ENCODE measurements at places on chromosomes 7 and 10. TPM values are rescaled to one million over a fixed set of nuclear protein-coding genes. Genes with fewer than 3 reads are reported as not detected.

DNA sequence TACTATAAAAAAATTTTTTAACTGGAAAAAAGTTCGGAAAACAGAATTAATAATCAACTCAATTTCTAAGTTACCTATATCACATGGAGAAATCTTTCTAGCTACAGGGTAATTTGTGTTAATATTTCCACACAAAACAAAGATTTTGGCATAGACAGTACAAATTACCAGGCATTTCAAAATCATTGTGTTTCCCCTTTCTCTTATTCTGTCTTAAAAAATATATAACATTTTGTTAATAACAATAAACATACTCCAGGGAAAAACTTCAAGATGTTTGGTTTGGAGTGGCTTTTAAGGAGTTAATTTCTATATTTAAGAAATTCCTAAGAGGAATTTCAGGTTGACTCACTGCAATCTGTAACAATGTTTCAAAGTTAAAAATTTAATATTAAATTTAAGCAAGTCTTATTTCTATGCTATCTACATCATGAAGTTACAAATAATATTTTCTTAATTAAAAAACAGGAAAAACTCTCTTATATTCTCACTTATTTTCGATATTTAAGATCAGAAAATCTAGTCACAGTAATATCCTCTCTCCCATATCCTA is 132.6 kb downstream of the NRBF2 start:
- no peaks in the 10 kb centered on the region for H3K27me3 ChIP-seq
- DNase-seq: no peak

DNA sequence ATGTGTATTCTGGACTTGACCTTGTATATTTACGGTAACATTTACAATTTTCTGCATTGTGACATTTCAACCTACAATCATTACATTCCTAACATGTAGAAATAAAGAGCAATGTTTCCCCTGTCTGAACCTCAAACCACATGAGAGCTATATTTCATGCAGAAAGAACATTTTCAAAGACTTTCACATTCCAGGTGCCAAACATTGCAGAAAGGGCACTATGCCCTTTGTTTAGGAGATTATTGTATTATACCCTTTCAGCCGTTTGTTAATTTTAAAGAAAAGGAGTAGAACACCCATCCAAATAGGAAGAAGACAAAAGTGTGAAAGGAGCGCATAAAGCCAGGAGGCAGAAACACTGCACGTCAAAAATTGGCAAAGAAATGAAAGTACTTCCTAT is 260.4 kb downstream of the RELN start:
- DNase-seq: no peak
- no peaks in the 10 kb centered on the region for H3K27me3 ChIP-seq
- H3K4me3 ChIP-seq: no peak overlapping the region
- no peaks in the 10 kb centered on the region for H3K36me3 ChIP-seq

- H3K27ac ChIP-seq: no peak overlapping the region
- peaks cover 5% of the 10 kb centered on the region for H3K27me3 ChIP-seq
- no peaks in the 10 kb centered on the region for H3K36me3 ChIP-seq
- H3K4me3 ChIP-seq: no peak overlapping the region
Measured at GRCh38 chr10:118926441-118926840, 103.1 kb upstream of the NANOS1 start.

- H3K36me3 ChIP-seq: peaks cover 7% of the 10 kb centered on the region
- no peak for DNase-seq
- no peak overlapping the region for H3K27ac ChIP-seq
- H3K27me3 ChIP-seq: no peaks in the 10 kb centered on the region
- no peaks in the 10 kb centered on the region for H3K4me1 ChIP-seq
Measured at GRCh38 chr10:73534857-73535256, 39.0 kb upstream of the PPP3CB start.

The ARID5B gene
- total RNA-seq: 22.5 TPM

GRCh38 chr7:73577627-73578341 is 595 bp downstream of the TBL2 start:
- peak overlapping the region; percentile 76 for H3K4me3 ChIP-seq
- peaks cover 9% of the 10 kb centered on the region for H3K4me1 ChIP-seq
- peaks cover 6% of the 10 kb centered on the region for H3K36me3 ChIP-seq
- peaks cover 3% of the 10 kb centered on the region for H3K27me3 ChIP-seq

DNA sequence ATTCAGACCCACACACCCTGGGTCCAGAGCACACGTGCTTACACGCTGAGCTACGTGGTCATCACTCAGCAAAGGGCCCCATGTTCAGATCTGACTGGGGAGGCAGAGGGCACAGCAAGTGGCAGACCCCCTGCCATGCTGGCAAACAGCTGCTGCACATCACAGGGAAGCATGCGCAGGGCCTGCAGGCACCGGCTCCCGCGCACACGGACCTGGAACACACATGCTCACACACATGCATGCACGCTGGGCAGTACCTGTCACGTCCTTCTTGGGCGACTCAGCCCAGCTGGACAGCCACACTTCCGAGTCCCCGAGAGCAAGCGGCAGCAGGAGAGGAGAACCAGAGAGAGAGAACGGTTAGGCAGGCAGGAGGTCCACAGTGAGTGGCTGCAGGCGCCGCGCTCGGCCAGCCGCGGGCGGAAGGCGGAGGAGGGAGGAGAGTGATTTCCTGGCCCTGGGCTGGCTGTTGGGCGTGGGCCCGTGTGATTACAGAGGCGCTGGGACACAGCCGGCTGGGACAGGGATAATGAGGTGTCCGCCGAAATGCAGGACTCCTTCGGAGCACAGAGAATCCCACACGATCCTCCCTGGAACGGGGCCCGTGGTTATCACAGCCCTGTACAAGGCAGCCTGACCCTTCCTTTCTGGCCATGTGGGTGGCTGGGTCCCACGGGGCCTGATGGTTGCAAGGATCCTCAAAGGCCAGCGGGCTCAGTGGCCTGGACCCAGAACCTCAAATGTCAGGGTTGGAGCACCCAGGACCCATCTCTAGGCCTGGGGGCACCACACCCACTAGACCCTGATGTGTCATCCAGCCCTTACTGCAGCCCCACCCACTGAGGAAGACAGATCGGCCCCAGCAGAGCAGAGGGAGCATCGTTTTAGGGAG is 175.1 kb downstream of the NEURL1 start:
- no peak for DNase-seq
- no peaks in the 10 kb centered on the region for H3K4me1 ChIP-seq
- H3K36me3 ChIP-seq: peaks cover 5% of the 10 kb centered on the region
- no peak overlapping the region for H3K27ac ChIP-seq
- H3K4me3 ChIP-seq: no peak overlapping the region

DNA sequence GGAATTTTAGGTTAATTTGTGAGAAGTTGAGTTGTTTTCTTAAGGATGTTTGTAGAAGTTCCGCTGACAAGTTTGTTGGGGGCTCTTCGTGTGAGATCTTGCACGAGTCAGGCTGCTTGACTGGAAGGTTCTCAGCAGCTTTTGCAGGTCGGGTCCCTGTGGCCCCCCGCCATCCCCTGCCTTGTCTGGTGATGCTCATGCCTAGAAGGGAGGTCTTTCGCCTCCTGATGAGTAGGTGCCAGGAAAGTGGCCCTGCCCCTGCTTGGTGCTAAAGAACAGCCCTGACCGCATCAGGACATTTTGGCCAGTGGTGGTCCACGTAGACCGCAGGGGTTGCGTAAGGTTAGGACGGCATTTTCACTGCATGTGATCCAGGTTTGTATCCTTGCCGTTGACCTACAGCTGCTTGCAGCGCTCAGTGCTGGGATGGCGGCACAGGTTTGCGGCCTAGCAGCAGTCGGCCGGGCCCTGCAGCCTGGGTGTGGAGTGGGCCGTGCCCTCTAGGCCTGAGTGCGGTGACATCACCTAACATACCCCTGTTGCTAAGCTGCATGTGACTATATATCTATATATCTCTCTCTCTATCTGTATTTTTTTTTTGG is 62.4 kb downstream of the DNAJB6 start:
- peak overlapping the region; percentile 56 for H3K27ac ChIP-seq
- H3K4me1 ChIP-seq: peaks cover 21% of the 10 kb centered on the region
- no peak overlapping the region for H3K4me3 ChIP-seq
- H3K36me3 ChIP-seq: peaks cover 26% of the 10 kb centered on the region
- H3K27me3 ChIP-seq: no peaks in the 10 kb centered on the region

DNA sequence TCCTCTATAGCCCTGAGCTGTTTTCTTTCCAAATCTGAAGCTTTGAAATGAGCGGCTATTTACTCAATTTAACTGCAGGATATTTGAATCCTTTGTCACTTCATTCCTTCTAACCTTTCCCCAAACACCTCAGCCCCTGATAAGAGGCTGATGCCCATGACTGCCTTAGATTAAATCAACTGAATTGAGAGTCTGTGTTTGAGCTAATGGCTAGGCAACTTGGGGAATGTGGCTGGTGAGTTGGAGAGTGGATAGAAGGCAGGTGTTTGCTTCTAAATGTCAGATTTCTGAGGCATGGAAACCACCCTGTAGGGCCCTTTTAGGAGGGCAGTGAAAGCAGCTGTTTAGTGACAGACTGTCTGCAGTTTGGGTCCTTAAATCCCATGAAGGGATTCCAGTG is 759.9 kb downstream of the LRMDA start:
- H3K27me3 ChIP-seq: peaks cover 2% of the 10 kb centered on the region
- DNase-seq: no peak
- peaks cover 23% of the 10 kb centered on the region for H3K4me1 ChIP-seq

DNA sequence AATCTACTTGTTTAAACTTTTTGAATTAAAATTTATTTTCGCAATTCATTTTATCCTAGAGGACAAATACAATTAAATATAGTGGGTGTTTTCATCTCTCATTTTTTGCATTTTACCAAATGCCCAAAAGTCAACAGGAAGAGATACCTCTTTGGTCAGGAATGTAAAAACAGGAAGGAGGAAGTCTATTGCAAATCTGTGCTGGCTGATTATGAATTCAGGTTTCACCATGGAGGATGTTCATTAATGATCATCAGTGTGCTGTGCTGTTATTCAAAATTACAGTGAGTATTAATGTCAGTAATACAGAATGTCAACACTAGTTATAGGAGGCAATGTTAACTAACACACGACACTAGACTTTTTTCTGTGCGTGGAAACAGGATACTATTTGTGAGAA is 24.7 kb downstream of the EXOC6 start:
- no peak overlapping the region for H3K4me3 ChIP-seq
- H3K27ac ChIP-seq: no peak overlapping the region
- H3K4me1 ChIP-seq: peaks cover 7% of the 10 kb centered on the region
- peaks cover 2% of the 10 kb centered on the region for H3K36me3 ChIP-seq
- no peaks in the 10 kb centered on the region for H3K27me3 ChIP-seq

The FBXL13 gene
- 9.2 TPM for total RNA-seq

The OR2A42 gene
- not detected for total RNA-seq

- no peaks in the 10 kb centered on the region for H3K27me3 ChIP-seq
- H3K4me3 ChIP-seq: peak overlapping the region; percentile 91
- peak overlapping the region; percentile 99 for H3K27ac ChIP-seq
- peaks cover 36% of the 10 kb centered on the region for H3K4me1 ChIP-seq
- no peak for DNase-seq
Measured at GRCh38 chr10:3783682-3784432, 1.2 kb downstream of the KLF6 start.

DNA sequence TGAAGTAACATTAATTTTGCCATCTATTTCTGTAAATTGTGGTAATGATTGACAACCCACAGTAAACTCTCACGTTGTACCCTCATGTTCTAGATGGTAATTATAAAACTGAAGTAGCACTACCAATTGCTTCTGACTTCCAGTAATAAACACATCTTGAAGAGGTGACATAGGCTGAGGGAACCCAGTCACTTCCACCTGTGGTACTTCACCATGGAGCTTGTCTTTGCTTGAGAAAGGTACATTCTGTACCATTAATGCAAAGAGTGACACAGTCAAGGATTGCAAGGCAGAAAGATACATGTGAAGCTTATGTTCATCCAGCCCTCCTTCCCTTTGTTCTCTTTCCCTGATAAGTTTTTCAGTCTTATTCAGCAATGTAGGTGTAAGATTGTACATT is 11.2 kb downstream of the CAPZA2 start:
- no peak overlapping the region for H3K4me3 ChIP-seq
- no peaks in the 10 kb centered on the region for H3K27me3 ChIP-seq
- no peak overlapping the region for H3K27ac ChIP-seq
- no peak for DNase-seq
- peaks cover 7% of the 10 kb centered on the region for H3K4me1 ChIP-seq
- H3K36me3 ChIP-seq: peaks cover 8% of the 10 kb centered on the region

DNA sequence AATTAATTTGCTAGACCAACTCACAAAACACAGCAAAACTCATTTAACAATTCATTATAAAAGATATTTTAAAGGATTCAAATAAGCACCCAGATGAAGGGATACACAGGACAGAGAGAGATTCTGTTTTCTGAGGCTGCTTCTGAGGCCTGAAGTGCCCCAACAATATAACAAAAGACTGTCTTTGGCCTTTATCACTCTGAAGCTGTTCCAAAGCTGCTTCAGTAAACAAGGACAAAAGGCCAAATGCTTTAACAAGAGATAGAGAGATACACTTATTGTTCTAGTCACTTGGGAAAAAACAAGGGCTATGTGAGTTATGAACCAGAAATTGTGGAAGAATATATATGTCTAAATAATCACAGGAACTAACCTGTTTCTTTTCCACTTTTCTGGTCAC is 223.7 kb downstream of the CXCL12 start:
- no peak for DNase-seq
- H3K27me3 ChIP-seq: no peaks in the 10 kb centered on the region
- no peak overlapping the region for H3K4me3 ChIP-seq
- no peaks in the 10 kb centered on the region for H3K4me1 ChIP-seq
- H3K27ac ChIP-seq: no peak overlapping the region

- H3K27ac ChIP-seq: no peak overlapping the region
- DNase-seq: no peak
- no peaks in the 10 kb centered on the region for H3K27me3 ChIP-seq
- H3K4me3 ChIP-seq: no peak overlapping the region
Measured at GRCh38 chr7:138226745-138227279, 150.6 kb downstream of the AKR1D1 start.

The ELOVL3 gene
- not detected for total RNA-seq

DNA sequence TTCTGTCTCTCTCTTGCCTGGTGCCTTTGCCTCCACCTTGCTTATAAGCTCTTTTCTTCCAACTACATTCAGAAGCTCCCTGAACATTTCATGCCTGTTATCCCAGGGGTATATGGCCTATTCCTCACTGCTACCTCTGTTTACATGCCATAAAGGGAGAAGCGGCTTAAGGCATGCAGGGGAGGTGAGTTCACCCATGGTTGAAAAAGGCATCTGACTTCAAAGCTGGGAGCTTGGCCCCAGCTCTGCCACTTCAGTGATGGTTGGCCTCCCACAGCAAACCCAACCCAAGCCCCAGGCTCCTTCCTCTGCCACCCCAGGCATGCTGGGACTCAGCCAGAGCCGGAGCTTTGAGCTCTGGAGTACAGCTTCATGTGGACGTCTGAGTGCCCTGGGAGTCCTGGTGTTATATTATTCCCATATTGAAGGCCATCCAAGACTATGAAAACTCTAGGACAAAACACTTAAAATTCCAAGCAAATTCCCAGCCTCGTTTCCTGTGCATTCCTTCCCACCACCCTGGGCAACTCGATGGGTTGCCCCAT is 468.6 kb upstream of the ZMIZ1 start:
- H3K27me3 ChIP-seq: peaks cover 19% of the 10 kb centered on the region
- peaks cover 3% of the 10 kb centered on the region for H3K4me1 ChIP-seq
- no peak overlapping the region for H3K27ac ChIP-seq
- DNase-seq: no peak

DNA sequence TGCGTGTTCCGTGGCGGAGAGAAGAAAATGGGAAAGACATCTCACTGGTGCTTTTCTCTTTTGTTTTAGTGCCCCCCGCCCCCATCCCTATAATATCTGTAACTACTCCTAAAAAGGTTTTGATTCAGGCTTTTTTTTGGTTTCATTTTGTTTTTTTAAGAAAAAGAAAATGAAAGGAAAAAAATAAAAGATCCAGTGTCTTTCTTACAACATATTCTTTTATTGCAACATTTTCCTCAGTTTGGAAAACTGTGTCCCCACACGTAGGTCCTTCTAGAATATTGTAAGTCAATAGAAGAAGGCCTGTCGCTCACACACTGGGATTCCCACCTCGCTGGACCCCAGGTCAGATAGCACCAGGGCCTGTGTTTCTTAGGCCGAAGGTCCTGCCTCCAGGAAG is 20.6 kb downstream of the AIFM2 start:
- no peak overlapping the region for H3K4me3 ChIP-seq
- DNase-seq: no peak
- H3K27me3 ChIP-seq: no peaks in the 10 kb centered on the region
- H3K4me1 ChIP-seq: peaks cover 2% of the 10 kb centered on the region
- H3K36me3 ChIP-seq: peaks cover 28% of the 10 kb centered on the region

Data from progenitor cell of endocrine pancreas (in vitro differentiated cells).